NCI-H1092 (cell line): ENCODE measurements at places on chromosomes 7 and 10.
A peak's percentile ranks its signal among the peaks of the same experiment; 100 is the strongest.

DNA sequence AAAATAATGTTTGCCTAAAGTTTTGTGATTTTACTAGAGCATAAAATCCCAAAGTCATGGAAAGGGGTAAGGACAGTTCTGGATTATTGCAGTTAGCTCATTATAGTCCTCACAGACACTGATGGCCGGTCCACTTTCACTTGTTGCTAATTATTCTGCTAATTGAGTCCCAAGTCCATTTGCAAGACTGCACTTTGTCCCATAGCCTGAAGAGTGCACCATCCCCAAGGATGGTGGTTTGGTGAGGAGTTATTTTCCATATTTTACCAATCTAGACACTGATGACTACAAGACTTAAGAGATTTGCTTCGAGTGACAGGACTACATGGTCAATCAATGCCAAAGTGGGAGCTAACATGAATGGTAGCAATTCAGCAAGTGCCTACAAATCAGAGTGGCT, 181.8 kb upstream of the CACNA2D1 start:
- DNase-seq = no peak

GRCh38 chr7:77913977-77914607, 115.5 kb downstream of the PHTF2 start:
- DNase-seq = no peak

DNA sequence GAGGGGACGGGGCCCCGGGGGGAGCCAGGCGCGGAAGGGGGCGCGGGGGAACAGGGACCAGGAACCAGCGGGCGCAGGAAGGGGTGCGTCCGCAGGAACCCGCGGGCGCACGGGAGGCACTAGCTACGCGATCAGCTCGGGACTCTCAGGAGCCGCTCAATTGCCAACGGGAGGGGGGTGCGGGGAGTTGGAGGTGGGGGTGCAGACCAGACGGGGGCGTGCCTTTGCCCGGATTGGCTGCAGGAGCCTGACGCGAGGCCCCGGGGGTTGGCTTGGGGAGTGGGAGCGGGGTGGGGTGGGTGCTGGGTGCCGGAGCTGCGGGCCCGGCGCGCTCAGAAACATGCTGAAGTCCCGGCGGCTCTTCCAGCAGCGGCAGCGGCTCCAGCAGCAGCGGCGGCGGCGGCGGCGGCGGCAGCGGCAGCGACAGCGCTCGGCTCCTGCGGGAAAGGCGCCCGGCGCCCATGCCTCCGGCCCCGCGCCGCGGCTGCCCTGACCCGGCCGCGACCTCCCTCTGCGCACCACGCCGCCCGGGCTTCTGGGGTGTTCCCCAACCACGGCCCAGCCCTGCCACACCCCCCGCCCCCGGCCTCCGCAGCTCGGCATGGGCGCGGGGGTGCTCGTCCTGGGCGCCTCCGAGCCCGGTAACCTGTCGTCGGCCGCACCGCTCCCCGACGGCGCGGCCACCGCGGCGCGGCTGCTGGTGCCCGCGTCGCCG, at the start of gene ADRB1:
Gene ADRB1 (plus strand): TSS at position 335 of the 715 bp plus-strand sequence. CDS start 267 bp downstream, at position 602.
- DNase-seq = peak; percentile 40

GRCh38 chr10:129085811-129086210, 381.2 kb upstream of the MGMT start:
- DNase-seq = no peak

DNA sequence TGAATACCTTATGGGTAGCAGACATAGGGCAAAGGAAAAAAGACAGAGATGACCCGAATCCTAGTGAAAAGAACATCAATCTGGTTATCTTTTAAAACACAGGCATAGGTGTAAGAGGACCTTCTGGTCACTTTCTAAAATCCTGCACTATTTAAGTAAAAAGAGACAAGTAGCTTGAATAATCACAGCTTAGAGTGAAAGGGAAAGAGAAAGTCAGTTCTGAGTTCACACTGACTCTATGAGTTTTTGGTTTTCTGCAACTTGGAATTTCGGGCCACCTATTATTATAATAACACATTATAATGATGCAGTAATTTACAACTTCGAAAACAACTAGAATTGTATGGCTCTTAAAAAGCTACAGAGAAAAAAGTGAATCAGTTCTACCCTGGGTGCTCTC, 247.8 kb downstream of the DOCK4 start:
- DNase-seq = no peak

GRCh38 chr7:85262891-85263290, 76.0 kb upstream of the SEMA3D start:
- no peak for DNase-seq

DNA sequence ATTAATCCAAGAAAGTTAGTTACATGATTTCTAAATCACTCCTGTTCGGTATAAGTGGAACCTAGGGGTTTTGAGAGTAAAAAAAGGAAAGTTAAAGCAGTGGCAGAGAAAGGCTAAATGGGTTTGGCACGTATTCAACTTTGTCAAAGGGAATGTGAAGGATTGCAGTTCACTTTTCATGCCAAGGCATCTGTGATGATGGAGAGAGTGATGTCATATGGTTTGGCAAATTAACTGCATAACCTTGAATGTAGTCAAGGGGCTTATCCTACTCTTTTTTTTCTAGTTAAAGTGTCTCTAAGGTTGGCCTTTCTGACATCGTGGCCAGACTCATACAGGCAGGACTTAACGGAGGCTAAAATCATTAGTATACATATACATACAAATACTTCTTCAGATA, 277.8 kb downstream of the EXOC4 start:
- no peak for DNase-seq

GRCh38 chr10:31615129-31615528, 296.1 kb downstream of the ZEB1 start:
- DNase-seq = no peak

- no peak for DNase-seq
Observed at GRCh38 chr10:34658934-34659333, 156.2 kb downstream of the PARD3 start.

- no peak for DNase-seq
Observed at GRCh38 chr7:24858108-24858977, 101.1 kb upstream of the GSDME start.

DNA sequence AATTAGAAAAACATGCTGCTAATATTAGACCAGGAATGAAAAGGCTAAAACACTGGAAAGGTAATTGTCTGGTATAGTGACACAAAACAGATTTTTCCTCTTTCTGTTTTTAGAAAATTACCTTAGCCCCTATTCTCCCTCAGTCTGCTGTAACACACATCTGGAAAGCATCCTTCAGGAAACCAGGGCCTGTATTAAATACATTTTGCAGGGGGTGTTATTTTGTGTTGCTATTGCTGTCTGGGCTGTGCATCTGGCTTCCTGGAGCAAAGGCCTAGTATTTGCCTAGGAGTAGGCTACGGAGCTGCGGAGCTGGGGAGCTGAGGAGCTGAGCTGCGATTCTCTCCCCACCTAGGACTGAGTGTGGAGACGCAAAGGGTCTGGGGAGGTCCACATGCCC, 169.3 kb downstream of the GFRA1 start:
- no peak for DNase-seq

- no peak for DNase-seq
Observed at GRCh38 chr7:95395755-95396135, 430 bp downstream of the PON3 start.

GRCh38 chr10:128095753-128096469, 30.3 kb downstream of the MKI67 start:
- no peak for DNase-seq

- no peak for DNase-seq
Observed at GRCh38 chr10:100904917-100905316, 7.8 kb upstream of the SLF2 start.

DNA sequence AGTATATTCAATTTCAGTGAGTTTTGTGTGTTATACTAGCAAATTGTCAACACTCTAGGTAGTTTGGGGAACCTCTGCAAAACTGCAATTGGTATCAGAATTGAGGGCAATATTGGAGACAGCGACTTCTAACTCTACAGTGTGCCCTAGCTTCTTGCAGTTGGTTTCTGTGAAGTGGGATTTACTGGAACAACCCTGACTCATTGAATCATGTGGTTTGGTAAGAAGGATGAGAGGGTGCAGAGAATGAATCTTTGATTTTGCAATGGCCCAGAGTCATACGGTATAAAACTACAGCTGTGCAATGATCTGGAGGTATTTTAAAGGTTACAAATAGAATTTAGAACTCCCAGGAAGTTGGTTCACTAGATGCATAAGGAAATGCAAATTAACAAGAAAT, 129.1 kb upstream of the PPP1R3A start:
- DNase-seq = no peak

DNA sequence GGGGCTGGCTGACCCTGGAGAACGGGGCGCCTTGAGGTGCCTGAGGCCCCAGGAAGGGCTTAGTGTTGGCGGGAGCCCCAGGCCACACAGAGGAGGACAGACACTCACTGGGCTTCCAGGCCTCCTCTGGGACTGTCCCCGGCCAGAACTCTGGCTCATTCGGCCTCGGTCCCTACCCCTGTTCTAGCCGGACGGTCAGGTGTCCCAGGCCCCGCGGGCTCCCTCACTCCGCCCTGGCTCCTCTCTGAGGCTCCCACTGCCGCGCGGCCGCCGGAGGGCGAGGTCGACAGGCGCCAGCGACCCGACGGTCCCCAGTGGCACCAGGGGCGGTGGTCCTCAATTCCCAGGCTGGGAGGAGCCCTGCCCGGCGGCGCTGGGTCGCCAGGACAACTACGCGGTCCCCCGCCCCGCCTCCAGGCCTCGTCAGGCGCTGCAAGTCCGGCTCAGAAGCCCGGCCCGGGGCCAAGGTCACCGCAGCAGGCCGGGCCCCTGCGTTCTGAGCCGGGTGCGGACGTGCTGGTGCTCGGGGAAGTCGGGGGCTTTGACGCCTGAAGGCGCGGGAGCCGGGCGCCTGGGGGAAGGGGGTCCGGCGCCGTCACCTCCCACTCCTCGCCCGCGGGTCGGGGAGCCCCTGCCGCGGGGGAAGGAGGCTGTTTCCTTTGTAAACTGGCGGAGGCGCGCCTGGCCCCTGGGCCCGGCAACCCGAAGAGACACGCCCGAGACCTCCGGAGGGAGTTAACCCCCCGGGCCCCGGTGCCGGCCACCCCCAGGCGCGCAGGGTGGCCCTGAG, 1.1 kb upstream of the PWWP2B start:
- DNase-seq = no peak
